ENCODE measurements at places on chromosomes 12 and 14. TPM values are rescaled to one million over a fixed set of nuclear protein-coding genes. Genes with fewer than 3 reads are reported as not detected.

The ERG28 gene
- 11.8 TPM for total RNA-seq

The LRRC9 gene
- not detected for total RNA-seq

The SLC6A12 gene
- not detected for total RNA-seq

The CRY1 gene
- total RNA-seq, result 5.8 TPM

The IRAK4 gene
- total RNA-seq, result 10.8 TPM

The RNASE1 gene
- total RNA-seq, result 1.7 TPM

The PIWIL1 gene
- not detected for total RNA-seq

The RNASE3 gene
- total RNA-seq, result not detected

The SMIM41 gene
- total RNA-seq, result not detected

All from cardiac ventricle fibroblast (primary cell).